Stimulated activated CD4-positive, alpha-beta T cell treated with anti-CD3 and anti-CD28 coated beads, TNF-alpha, amount 100 ng/mL, for 1 hour (primary cell): ENCODE measurements at places on chromosomes 2 and 18.

DNA sequence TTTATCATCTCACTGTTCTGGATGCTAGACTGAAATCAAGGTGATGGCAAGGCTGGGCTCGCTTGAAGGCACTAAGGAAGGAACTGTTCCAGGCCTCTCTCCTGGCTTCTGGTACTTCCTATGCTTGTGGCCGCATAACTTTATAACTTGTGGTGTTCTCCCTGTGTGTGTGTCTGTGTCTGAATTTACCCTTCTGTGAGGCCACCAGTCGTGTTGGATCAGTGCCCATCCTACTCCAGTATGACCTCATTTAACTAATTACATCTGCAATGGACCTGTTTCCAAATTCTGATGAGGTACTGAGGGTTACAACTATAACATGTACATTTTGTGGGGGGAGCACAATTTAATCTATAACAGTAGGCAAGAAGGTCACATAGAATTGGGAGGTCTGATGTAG, 41.6 kb downstream of the LYPD6B start:
- DNase-seq: no peak

DNA sequence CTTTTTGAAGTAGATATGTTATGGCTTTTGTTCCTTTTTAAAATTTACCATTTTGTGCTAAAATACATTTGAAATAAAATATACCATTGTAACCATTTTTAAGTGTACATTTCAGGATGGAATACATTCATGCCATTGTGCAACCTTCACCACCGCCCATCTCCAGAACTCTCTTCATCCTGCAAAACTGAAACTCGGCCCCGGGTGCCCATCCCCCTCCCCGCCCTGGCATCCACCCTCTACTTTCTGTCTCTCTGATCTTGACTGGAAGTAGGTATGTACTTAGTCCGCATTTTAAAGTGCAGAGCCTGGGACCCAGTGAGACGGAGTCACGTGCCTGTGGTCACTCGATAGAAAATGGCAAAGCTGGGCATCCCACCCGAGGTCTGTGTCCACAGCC, 45.6 kb downstream of the DIPK1C start:
- DNase-seq: no peak

DNA sequence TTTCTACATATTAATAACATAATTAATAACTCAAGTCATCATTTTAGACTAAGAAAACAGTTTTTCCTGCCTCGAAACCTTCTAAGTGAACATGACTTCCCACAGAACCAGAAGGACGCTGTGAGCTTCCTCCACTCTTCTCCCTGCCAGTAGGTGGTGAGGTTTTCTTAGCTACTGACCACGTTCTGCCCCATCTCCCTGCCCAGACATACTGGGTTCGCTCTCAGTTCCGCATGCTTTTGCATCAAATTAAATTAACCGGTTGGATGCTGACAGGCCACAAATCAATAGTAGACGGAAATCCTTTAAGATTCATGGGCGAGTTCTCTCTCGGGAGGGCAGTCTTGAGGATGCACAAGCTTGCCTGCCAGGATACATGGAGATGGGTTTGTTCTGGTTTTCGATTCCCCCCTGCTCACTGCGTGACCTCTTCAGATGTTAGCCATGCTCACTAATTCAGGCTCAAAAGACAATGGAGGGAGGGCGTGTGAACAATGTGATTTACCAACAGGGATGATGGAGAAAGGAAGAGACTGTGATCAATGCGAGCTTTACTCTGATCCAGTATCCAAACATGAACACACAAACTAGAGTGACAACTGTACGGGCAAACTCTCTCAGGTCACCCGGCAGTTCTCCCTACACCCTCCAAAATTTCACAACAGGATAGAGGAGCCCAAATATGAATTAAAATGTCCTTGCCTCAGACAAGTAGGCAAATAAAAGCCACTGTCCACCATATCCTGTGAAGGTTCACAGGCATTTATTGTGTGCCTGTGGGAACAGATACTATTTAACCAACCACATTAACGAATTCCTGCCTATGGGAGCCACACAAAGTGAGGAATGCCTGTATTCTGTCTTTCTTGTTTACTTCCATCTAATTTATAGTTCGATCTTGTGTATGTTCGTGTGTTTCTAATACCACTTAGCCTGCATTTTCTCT, 375.7 kb downstream of the EIPR1 start:
- DNase-seq: no peak

GRCh38 chr2:126657148-126657635, 1.2 kb downstream of the GYPC start:
- peak; percentile 21 for DNase-seq

GRCh38 chr2:148674063-148675020, 29.8 kb downstream of the EPC2 start:
- peak; percentile 3 for DNase-seq

DNA sequence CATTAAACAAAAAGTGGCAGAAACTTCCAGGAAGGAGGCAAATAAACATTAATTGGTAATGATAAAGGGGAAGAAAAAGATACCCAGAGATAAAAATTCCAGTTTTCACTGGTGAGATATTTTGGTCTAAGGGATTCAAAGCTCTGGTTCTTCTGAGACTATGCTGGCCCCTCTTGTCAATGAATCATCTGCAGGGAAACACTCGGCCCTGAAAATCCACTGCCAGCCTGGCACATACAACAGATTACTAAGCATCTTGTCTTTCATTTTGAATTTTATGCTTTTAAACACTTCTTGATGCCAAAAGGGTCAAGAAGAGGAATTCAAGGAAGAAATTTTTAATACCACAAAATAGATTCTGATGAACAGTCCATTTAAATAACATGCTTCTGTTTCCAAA, 1603.8 kb upstream of the ZEB2 start:
- DNase-seq: no peak

DNA sequence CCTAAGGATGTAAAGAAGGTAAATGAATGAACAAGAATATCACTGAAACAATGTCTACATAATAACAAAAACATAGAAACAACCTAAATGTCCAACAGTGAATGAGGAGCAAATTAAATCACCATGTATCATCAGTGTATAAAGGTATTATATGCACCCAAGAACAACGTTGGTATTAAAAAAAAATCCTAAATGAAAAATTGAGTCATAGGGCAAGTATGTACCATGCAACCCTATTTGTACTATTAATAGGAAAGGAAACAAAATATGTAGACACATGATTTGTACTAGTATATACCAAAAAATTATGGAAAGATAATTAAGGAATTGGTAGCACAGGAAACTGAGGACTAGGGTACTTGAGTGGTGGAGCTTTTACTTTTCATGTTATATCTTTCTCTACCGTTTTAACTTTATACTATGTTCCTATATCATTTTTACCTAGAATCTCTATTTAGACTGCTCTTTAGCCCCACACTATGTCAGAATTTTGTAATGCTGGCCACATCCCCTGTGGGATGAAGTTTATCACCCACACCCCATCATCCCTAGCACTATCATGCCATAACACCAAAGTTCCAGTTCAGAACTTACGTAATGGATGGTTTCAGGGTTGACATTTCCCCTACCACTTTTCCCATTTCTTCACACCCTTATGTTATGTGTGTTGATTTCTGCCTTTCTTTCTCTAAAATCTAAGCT, 25.6 kb downstream of the IKZF2 start:
- DNase-seq: no peak

GRCh38 chr18:22173928-22174301, 4.5 kb downstream of the GATA6 start:
- no peak for DNase-seq

DNA sequence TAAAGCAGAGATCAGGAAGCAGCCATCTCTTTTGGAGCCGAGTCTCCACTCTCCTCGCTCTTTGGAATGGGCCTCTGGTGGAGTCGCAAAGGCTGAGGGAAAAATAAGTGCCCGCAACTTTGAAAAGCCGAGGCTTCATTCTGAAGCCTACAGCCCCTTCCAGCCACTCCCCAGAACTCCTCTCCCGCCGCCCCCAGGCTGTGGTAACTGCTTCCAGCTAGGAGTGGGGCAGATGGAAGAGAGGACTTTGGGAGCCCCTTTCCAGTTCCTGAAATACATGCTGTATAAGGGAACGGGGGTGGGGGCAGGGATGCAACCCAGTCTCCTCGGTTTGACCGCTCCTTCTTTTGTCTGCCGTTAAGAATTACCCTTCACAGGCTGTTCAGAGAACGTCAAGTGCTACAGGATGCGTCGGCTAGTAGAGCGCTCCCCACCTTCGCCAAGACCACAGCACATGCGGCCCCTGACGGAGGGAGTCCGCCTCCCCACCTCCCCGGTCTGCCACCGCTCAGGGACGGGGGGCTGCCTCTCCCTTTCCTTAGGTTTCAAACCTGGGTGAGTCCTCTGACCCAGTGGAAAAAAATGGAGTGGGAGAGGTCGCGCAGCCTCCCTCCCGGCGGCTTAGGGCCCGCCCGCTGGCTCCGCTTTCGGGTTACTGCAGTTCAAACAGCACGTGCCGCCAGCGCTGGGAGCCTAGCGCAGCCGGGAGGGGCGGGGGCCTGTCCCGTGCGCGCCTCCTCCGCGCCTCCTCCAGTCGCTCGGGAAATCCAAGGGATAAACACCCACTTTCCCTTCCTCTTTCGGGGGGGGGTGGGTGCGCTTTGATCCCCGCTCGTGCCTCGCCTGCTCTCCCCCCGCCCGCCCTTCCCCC, 4.9 kb downstream of the CYP26B1 start:
- DNase-seq: no peak

DNA sequence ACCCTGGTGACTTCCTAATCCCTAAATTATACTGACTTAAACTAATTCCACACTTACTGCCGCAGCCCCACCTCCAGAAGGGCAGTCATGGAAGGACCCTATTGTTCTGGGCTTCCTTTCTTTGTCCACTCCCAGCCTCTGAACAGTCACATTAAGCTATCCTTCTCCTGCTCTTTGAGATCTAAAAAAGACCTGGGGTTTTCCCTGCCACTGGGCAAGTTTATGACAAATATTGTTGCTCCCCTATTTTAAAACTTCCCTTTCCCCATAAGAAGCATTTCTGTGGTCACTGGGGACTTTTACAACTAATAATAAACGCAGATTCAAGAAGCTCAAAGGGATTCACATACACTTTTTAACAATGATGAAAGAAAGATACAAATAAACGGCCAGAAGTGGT, 47.2 kb upstream of the XPO1 start:
- no peak for DNase-seq

- no peak for DNase-seq
Observed at GRCh38 chr2:12057436-12058166, 311.2 kb downstream of the LPIN1 start.

DNA sequence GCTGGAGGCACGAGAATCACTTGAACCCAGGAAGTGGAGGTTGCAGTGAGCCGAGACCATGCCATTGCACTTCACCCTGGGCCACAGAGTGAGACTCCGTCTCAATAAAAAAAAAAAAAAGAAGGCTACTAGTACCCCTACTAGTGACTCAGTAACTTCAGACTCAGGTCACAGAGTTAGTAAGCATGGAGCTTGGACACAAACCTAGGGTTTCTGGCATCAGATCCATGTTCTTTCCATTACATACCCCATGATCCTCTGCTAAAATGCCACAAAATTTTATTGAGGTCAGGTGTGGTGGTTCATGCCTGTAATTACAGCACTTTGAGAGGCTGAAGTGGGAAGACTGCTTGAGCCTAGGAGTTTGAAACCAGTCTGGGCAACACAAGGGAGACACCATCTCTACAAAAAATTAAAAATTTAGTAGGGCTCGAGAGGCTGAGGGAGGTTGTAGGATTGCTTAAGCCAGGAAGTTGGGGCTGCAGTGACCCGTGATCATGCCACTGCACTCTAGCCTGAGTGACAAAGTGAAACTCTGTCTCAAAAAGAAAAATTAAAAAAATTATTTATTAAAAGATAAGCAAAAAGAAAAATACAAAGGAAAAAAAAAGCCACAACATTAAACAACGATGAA, 45.1 kb downstream of the DHX57 start:
- DNase-seq: no peak

- DNase-seq: no peak
Observed at GRCh38 chr2:33210626-33211025, 263.9 kb downstream of the LTBP1 start.

DNA sequence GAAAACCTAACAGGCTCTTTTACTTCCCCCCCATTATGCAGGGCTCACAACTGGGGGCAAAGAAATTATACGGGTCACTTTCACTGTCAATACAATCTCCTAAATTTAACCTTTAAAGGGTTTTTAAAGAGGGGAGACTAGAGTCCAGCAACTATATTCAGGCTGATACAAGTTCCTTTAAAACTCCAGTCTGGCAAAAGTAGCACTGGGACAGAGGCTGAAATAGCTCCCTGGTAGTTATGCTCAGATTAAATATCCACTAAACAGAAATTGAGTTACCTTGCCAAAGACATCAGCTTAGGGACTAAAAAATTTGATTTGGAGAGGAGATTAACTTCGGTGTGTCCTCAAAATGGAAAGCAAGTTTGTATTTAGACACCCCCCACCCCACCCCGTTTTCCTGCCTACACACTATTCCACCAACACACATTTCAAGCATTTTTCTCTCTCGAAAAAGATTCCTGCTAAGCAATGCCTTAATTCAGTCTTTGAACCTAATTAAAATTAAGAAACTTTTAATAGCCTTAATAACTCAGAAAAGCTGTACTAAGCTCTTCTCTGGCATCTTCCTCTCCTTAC, 127.2 kb downstream of the OSBPL1A start:
- no peak for DNase-seq

- DNase-seq: no peak
Observed at GRCh38 chr2:121334581-121335293, 49.7 kb upstream of the TFCP2L1 start.

- DNase-seq: no peak
Observed at GRCh38 chr2:52936029-52936428, 831.6 kb upstream of the CHAC2 start.

- DNase-seq: no peak
Observed at GRCh38 chr18:27142891-27143290, 42.2 kb downstream of the CHST9 start.

GRCh38 chr2:84640411-84640810, 124.1 kb downstream of the DNAH6 start:
- no peak for DNase-seq

GRCh38 chr2:236366397-236366796, 102.2 kb upstream of the ASB18 start:
- DNase-seq: no peak

DNA sequence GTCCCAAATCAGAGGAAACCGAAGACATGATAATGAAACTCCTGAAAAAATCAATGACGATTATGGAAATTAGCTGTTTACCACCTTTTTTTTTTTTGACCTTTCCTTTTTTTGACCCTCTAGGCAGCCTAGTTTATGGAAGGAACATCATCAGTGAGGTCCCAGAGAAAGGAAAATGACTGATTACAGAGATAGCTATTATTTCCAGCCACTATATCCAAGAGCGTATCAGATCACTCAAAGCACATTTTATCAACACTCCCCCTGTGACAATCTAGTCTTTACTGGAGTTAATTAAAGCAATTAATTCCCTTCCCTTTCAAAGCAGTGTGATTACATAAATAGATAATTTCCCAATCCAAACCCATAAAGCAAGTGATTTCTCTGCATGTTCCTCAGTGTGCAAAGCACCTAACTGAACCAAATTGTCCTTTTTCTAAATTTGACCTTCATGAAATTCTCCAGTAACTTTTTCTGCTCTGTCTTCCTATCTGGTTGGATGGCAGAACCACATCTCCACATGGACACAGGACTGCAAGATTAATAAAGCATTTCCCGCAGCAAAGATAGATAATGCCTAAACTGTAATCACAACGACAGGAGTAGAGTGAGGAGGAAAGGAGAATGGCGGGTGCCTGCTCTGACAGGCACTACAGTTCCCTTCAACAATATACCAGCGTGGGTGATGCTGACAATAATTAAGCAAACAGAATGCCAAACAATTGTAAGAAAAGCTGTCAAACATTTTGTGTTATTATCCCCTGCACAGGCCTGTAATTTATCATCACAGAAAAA, 194.4 kb downstream of the SLC8A1 start:
- DNase-seq: no peak

GRCh38 chr2:11802782-11803191, 56.4 kb downstream of the LPIN1 start:
- no peak for DNase-seq
